ENCODE measurements at places on chromosomes 4 and X. TPM values are rescaled to one million over a fixed set of nuclear protein-coding genes. Genes with fewer than 3 reads are reported as not detected.

GRCh38 chr4:25727711-25728493 is 72.3 kb downstream of the SLC34A2 start:
- DNase-seq: no peak

GRCh38 chr4:55082756-55083155 is 42.6 kb downstream of the KDR start:
- no peak for DNase-seq

- DNase-seq: peak; percentile 37
These were observed 886 bp downstream of the DCLK2 start for GRCh38 chr4:150079081-150079581.

GRCh38 chrX:154322890-154323289 is 27.3 kb downstream of the TKTL1 start:
- no peak for DNase-seq

DNA sequence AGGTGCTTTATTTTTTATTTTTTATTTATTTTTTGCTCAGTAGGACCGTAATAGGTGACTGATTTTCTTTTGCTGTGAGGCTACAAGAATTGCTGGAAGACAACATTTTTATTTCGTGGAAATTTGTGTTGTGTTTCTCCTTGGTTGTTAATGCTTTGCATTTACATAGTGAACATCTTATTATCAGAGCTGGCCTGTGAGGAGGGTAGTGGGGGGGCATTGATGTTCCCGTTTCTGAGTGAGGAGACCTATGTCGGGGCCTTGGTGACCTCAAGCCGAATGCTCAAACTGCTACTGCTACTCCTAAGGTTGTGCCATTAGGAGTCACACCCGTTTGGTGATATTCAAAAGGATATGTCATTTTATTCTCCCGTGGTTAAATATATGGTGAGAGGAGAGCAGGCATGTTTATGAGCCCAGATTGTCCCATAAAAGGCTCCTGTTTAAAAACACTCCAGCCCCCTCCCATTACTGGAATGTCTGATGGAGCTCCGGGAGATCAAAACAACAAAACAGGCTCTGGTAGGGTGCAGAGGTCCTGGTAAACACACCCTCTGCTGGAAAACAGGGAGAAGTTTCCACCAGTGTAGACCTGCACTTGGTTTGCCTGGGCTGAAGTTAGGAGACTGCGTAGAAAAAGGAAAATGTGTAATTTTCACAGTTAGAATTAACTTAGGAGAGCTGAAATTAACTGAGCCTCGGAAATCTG is 5.6 kb downstream of the PDGFRA start:
- no peak for DNase-seq

GRCh38 chr4:180625653-180626052 is 1617.5 kb upstream of the TENM3 start:
- DNase-seq: no peak

GRCh38 chr4:101782546-101782945 is 8.0 kb upstream of the BANK1 start:
- DNase-seq: no peak

- no peak for DNase-seq
These were observed 18.9 kb downstream of the GAK start for GRCh38 chr4:913280-913618.

- DNase-seq: no peak
These were observed 651.4 kb downstream of the GABRG1 start for GRCh38 chr4:45472490-45472889.

DNA sequence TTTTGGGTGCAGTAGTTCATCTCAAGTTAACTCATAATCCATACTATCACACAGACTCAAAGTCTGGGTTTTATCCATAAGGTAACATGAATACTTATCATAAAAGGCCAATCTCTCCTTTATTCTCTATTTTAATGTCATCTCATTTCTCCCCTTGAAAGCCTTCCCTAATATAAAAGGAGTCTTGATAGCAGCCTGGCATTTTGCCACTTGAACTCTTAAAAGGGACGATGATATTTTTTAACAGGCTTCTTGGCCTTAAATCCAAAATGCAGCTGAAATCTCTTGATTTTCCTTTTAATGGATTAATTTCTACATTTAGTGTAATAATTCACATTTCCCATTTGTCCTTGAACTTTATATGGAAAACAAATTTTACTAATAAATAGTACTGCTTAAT is 8.4 kb upstream of the JCHAIN start:
- DNase-seq: no peak

- DNase-seq: peak; percentile 37
These were observed 72.0 kb downstream of the FAT1 start for GRCh38 chr4:186651624-186652023.

DNA sequence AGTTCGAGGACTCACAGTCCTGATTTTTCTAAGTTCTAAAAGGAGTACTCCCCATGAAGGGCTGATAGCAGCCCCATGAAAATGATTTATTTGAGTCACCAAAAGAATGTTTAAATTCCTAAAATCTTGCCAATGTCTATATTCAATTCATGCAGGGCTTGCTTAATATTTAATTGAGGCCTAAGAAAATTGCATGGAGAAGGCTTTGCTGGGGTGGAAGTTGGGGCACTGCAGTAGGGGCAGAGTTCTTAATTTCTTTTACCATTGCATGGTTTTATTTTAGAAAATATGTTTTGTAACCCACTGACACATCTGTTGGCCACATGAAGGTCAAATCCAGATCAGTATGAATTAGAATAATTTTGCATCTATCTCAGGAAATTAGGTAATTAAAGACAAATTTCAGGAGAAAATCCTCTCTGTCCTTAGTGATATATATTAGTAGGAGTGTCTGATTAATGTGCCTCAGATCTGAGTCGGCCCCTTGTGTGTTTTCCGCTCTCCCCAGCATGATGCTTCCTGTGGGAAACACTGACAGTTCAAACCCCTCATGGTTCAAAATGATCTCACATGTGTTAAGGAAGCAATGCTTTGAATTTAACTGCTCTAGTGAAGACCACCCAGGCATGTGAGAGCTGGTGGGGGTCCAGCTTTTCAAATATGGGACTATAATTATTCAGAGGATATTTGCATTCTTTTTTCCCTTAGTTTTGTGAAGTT is 54.0 kb upstream of the EGFL6 start:
- no peak for DNase-seq

- DNase-seq: no peak
These were observed 14.4 kb downstream of the BCOR start for GRCh38 chrX:40083120-40083978.

- DNase-seq: no peak
These were observed 87.0 kb downstream of the ZNF827 start for GRCh38 chr4:145851511-145852201.

DNA sequence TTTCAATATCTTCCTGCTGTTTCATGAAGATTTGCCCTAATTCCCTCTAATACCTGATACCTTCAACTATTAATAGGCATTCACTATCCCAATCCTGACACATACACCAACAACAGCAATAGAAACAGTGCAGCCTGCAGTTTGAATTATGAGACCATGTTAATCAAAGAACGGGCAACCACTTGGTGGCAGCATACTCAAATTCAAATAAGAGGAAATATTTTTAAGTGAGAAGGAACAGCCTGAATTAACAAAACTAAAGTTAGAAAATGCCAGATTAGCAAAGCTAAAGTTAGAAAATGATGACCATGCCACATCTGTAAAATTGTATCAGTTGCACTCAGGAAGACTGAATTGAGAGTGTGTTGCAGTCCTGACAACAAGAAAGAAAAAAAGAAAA is 204.9 kb downstream of the SMARCA1 start:
- DNase-seq: no peak

GRCh38 chr4:91471280-91471679 is 832.5 kb upstream of the GRID2 start:
- DNase-seq: no peak

DNA sequence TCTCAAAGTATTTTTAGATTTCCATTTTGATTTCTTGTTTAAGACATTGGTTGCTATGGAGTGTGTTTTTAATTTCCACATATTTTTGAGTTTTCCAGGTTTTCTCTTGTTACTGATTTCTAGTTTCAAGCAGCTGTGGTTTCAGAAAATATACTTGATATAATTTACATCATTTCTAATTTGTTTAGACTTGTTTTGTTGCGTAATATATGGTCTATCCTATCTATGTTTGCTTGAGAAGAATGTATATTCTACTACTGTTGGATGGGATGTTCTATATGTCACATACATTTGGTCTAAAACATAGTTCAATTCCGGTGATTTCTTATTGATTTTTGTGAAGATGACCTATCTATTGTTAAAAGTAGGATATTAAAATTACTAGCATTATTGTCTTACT is 170.5 kb upstream of the EMCN start:
- no peak for DNase-seq

DNA sequence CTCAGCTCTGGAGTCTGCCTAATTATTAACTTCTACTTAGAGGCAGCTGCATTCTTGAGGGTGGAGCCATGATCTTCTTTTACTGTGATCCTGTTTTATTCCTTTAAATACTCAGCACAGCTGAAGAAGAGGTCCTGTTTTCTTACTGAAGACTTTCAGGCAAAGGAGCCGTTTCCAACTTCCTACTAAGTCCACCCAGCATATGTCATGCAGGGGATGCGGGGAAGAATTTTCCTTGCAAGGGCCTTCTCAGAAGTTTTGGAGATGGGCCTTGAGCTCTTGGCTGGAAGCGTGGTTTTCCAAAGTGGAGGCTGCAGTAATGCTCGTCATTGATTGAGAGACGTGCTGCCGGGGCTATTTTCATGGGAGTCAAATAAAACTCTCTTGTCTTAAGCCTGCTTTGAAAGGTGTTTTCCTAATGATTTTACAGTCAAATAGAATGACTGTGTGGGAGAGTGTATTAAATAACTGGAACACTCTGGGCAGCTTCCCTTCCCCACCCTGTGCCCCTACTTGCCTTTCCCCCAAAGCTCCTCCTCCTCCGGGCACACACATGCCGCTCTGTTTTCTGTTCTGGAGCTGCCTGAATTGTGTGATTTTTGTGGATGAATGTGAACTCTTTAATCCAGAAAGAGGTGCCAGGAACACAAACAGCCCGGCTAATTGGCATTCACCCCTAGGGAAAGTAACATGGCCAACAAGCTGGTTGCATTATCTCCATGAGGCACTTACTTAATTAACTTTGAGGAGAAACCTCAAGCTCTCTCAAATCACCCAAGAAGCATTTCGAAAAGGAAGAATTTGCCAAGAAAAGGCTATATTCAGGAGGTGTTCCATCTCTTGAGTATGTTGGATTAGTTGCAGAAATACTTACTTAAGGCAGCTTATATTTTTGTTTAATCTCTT is 28.1 kb downstream of the FGF2 start:
- no peak for DNase-seq

- no peak for DNase-seq
These were observed 7.4 kb downstream of the AFAP1 start for GRCh38 chr4:7932287-7932686.

DNA sequence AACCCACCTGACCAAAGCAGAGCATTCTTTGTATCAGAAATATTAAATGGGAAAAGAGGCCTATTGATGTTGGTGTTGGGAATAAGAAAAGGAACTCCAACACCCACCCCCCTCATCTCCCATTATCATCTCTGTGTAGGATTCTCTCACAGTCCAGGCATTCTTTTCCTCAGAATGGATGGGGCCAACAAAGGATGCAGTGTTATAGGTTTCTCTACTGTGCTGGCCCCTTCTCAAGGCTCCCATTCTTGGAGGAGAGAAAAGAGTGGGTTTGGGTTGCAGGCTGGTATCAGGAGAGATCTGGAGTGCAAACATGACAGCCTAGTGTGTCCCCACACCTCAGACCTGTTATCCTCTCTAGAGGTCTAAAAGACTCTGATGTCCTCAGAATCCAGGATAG is 59.6 kb downstream of the UGT8 start:
- DNase-seq: no peak

DNA sequence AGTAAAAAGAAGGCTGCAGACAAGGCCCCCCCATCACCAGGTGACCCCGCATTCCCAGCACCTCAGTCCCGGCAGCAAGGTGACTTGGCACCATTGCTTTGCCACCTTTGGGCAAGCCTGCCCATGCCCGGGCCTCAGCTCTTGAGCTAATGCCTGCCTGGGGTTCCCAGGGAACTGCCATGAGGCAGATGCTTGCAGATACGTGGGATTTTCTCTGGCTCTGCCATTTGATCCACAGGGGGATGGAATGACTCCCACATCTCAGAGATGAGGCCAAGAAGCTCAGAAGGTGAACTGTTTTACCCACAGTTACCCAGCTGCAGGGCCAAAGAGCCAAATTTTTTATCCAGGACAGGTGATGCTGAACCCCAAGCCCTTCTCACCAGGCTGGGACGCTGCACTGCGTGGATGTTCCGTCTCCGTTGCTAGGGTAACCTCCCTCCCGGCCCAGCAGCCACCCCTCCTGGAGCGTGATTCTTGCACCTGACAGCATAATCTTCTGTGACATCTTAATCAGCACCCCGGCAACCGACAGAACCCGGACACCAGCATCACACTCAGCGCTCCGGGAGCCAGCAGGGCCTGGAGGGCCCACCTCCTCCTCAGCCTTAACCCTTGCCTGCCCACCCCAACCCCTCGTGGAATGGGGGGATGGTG is 15.7 kb upstream of the MSX1 start:
- DNase-seq: no peak

- no peak for DNase-seq
These were observed 179.4 kb downstream of the FBXW7 start for GRCh38 chr4:152356428-152357034.

DNA sequence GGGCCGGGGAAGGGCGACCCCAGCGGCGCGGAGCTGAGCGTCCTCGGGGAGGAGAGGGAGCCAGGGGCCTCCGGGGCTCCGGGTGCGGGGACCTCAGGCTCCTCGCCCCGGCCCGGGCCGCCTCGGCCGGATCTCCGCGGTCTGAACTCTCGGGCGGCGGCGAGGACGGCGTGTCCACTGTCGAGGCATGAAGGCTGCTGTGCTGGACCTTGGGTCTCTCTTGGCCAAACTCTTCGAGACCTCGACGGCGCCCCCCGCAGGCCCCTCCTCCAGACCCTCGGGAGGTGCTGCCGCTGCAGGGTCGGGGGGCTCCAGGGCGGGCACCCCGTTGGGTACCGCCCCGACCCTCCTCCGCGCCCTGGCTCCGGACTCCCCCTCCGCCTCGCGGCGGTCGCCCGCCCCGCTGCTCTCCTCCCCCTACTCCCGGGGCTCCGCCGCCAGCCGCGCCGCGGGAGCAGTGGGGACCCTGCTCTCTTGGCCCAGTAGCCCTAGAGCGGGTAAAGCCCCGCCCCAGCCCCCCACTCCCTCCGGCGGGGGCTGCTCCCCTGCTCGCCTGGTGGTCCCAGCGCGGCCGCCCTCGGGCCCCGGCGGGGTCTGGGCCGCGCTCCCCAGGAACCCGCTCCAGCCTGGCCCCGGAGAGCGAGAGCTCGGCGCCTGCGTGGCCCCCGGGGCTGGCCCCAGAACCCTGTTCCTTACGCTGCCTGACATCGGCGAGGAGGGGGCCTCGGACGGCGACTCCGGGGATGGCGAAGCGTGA is 564 bp downstream of the FAM149A start:
- DNase-seq: peak; percentile 36

The ASB12 gene
- 0.41 TPM for total RNA-seq

The PASD1 gene
- total RNA-seq: not detected

The SORBS2 gene
- 136 TPM for total RNA-seq

The SYTL4 gene
- total RNA-seq: 39.0 TPM

The C4orf33 gene
- total RNA-seq: 15.3 TPM

The HTR2C gene
- not detected for total RNA-seq

The SMIM10L2A gene
- 0.32 TPM for total RNA-seq

The GPR82 gene
- total RNA-seq: 0.79 TPM

The ABLIM2 gene
- 11.1 TPM for total RNA-seq

The FATE1 gene
- total RNA-seq: not detected

The PABPC1L2A gene
- total RNA-seq: not detected

The CFAP47 gene
- not detected for total RNA-seq

The SAGE1 gene
- total RNA-seq: not detected

The MAOB gene
- 8.6 TPM for total RNA-seq

Measured in transverse colon (tissue), 4 donors.